ENCODE measurements at places on chromosomes 1 and 21.

DNA sequence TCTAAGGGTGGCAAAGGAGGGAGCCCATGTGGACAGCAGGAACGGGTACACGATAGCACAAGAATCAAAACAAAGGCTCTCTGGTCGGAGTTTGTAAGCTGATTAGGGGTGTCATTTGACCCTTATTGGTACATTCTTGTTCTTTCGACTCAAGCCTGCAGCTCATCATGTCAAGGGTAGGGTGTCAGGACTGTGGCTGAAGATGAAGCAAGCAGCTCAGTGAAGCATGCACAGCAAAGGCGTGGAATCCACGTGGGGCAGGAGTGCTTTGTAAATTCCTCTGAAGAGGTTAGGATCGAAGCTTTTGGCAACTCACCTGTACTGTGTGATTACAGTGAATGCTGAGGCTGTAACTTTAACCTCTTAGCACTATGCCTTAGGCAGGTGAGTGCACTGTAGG lies 4.7 kb upstream of the ABCB10 start:
- DNase-seq: no peak

DNA sequence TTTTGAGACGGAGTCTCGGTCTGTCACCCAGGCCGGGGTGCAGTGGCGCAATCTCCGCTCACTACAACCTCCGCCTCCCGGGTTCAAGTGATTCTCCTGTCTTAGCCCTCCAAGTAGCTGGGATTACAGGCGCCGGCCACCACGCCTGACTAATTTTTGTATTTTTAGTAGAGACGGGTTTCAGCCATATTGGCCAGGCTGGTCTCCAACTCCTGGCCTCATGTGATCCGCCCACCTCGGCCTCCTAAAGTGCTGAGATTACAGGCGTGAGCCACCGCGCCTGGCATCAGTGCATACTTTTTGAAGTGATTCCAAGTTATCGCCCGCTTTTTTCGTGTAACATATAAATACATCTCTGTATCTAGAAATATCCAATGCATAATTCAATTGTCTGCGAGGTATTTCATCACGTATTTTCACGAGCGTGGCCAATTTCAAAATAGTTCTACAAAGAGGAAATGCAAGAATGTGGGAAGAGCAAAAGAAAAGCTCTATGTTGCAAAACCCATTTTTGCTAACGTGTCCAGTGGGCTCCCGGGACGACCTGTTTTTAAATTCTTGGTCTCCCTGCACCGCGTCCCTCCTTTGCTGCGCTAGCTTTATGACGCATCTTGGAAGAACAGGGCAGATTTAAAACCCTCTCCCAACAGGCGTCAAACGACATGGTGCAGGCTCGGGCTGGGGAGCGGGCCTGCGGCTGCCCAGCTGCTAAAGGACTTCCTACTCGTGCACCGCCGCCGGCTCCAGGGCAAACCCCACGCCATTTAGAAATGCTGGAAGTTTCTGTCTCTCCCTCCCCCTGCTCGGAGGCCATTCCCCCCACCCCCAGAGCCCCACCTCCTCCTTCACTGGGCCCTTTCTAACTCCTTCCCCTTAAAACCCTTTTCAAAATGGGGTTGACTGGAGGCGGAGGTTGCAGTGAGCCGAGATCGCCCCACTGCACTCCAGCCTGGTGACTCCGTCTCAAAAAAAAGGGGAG lies 923 bp upstream of the IFNGR2 start:
- no peak for DNase-seq

DNA sequence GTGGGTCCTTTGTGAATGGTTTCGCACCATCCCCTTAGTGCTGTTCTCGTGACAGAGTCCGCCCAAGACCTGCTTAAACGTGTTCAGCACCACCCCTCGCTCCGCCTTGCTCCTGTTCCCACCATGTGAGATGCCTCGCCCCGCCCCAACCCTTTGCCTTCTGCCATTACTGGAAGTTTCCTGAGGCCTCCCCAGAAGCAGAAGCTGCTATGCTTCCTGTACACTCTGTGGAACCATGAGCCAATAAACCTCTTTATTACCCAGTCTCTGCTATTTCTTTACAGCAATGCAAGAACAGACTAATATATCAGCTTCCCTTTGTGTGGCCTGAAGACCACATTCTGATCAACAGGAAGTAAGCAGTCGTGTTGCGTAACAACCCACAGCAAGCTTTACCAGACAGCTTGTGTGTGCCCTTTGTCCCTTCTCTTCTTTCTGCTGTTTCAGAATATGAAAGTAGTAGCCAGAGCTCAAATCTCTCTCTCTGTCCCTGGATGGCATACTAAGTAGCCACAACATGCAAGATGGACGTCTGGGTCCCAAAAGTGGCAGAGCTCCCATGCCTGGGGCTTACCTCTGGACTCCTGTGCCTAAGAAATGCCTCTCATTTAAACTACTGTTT lies 14.1 kb downstream of the HENMT1 start:
- peak; percentile 45 for DNase-seq

DNA sequence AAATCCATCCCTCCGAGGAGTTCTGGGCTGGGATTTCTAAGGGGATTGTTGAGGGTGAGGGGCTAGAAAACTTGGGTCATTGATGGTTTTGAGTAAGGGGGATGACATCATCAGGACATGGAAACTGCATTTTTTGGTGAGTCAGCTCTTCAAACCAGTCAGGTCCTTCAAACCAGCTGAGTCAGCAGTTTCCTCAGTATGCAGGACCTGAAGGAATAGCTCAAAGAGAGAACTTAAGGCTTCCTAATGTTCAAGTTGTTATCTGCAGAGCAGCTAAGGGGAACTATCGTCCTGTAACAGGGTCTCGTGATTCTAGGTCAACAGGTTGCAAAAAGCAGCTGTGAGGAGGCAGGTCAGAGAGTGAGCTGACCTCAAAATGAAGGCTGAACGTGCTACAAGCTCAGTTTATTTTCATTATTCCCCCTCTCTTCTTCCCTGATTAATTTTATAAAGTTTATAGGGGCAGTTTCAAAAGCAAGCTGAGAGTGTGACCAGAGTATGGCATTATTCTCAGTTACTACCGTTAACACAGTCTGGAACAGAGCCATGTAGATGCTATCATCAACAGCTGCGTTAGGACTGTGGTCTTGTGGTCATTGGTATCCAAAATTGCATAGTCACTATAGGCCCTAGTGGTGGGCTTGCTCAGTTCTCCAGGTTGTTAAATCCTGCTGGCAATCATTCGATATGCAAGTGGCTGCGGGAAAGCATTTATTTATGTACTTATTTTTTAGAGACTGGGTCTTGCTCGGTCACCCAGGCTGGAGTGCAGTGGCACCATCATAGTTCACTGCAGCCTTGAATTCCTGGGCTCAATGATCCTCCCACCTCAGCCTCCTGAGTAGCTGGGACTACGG lies 10.7 kb upstream of the SDC3 start:
- DNase-seq: no peak

GRCh38 chr1:77697441-77697840 lies 15.0 kb upstream of the ZZZ3 start:
- DNase-seq: no peak

DNA sequence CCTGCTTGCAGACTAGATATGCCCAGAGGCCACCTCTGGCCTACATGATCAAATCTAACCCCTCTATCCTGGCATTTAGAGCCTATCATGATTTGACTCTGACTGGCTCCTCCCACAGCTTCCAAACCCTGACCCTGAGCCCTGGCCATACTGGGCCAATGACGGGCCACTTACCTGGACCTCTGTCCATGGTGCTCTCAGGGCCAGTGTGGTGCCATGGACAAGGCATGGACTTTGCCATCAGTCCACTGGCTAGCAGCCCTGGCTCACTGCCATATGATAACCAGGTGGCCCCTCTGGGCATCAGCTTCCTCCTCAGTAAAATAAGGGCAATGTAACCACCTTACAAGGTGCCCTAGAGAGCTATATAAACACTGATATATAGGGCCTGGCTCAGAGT lies 713.4 kb downstream of the PTPRU start:
- no peak for DNase-seq

DNA sequence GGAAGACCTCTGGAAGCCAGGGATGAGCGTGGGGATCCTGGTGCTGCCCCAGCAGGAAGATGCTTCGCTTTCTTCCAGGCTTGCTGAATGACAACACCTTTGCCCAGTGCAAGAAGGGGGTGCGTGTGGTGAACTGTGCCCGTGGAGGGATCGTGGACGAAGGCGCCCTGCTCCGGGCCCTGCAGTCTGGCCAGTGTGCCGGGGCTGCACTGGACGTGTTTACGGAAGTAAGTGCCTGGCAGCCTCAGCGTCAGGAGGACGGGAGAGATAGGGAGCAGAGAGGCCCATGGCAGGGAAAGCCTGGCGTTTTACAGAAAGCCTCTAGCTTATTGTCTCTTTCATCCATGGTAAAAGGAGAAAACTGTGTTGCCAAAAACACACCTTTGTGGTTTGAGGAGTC lies 23.5 kb downstream of the PHGDH start:
- DNase-seq: no peak
